ENCODE measurements at places on chromosomes 13 and 19. TPM values are rescaled to one million over a fixed set of nuclear protein-coding genes. Genes with fewer than 3 reads are reported as not detected.

WDR62 gene
- polyA plus RNA-seq: 3.8 TPM

ATP4B gene
- polyA plus RNA-seq: 0.07 TPM

CEACAM8 gene
- 0.15 TPM for polyA plus RNA-seq

- no peak for DNase-seq
Observed at GRCh38 chr13:45356966-45357672, 16.1 kb upstream of the TPT1 start.

DNA sequence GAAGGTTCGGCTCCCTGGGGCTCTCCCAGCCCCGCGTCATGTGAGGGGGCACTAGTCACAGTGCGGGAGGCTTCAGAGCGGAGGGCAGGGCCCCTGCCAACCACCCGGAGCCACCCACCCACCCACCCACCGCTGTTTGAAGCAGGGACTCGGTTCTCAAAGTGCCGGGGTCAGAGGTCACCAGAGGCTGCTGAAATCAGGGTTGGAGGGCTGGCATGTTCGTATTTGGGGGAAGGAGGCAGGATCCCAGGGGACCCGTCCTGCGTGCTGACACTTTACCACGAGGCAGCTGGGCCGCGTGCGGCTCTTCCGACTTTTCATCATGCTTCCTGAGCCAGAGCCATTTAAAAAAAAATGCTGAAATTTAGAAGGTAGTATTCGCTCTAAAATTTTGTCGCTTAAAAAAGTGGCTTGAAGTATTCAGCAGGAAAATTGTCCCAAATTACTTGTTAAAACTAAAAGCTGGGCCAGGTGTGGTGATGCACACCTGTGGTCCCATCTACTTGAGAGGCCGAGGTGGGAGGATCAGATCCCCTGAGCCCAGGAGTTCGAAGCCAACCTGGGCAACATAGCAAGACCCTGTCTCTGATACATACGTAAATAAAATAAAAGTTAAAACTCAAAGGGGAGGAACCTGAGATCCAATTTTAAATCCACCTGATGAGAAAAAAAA, 21.2 kb downstream of the ATP11A start:
- no peak for DNase-seq

GRCh38 chr13:19959831-19960652, 1.5 kb downstream of the ZMYM2 start:
- peak; percentile 94 for DNase-seq

GRCh38 chr19:51664131-51664530, 17.5 kb upstream of the SIGLEC14 start:
- DNase-seq: no peak

DNA sequence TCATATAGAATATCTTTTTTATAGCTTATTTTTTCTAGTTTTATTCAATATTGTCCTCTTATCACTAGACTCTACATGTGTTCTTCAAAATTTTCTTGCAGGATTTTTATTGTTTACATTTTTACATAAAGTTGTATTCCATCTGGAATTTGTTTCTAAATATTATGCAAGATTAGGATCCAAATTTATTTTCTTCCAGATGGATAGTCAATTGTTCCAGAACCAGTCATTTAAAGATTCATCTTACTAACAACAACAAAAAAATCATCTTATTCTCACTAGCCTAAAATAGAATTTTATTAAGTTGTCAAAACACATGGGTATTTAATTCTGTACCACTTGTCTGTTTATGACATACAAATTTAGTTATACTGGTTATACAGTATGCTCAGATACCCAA, 390.4 kb upstream of the GPC6 start:
- peak; percentile 53 for DNase-seq

GRCh38 chr13:29514720-29515310, 80.7 kb downstream of the SLC7A1 start:
- no peak for DNase-seq

- DNase-seq: no peak
Observed at GRCh38 chr13:94590744-94591143, 5.2 kb downstream of the TGDS start.

GRCh38 chr13:20136781-20137703, 23.8 kb downstream of the GJA3 start:
- DNase-seq: no peak

DNA sequence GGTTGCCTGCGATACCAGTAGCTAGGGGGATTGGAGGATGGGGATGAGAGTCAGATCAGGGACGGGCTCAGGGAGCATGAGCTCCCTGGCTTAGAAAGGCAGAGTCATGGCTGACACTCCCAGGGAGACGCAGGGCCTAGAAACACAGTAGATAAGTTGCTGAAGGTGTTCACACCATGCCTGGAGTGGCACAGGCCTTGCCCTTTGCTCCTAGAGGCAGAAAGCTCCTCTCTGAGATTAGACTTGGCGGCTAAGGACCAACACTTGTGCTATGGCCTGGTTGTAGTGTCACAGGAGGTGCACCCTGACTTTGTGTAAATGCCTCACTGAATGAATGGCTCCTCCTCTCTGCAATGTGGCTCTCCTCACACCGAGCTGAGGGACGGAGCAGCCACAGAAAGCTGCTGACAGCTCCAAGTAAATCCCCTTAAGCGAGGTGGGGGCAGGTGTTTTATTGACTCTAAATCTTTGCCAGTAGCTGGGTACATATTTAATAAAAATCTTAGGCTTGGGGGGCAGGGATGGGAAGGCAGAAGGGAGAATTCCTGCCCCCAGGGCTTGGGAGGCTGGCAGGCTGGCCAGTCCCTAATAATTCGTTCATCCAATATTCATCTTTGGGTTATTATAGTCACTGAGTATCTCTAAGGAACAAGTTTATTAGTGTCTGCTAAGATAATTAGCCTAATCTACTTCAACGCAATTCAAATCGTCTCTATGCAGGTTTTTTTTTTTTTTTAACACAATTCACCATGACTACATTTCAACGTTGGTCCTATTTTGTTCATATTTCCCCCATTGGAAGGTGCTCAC, 54.9 kb downstream of the SIAH3 start:
- DNase-seq: no peak

DNA sequence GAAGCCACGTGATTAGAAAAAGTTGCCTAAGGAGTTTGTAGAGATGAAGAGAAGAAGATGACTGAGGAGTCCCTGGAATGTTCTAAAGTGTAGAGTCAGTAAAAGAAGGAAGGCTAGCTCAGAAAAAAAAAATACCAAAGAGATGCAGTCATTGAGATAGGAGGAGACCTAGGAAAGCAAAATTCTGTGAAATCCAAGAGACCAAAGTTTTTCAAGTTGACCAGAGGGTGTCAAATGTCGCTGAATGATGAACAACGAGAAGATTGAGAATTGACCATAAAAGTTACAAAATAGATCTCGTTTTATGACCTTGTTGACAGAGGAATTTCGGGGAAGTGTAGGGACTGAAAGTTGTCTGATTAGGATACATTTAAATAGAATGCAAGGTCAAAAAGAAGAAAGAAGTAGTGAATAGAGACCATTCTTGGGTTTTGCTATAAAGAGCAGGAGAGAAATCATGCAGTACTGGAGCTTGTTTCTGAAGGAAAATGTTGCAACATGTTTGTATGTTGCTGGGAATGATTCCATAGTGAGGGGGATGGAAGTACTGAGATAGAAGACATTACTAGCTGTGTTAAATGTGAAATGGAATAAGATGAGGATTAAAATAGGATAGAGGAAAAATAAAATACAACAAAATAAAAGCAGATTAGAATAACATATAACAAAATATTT, 30.2 kb upstream of the HTR2A start:
- DNase-seq: peak; percentile 30

DNA sequence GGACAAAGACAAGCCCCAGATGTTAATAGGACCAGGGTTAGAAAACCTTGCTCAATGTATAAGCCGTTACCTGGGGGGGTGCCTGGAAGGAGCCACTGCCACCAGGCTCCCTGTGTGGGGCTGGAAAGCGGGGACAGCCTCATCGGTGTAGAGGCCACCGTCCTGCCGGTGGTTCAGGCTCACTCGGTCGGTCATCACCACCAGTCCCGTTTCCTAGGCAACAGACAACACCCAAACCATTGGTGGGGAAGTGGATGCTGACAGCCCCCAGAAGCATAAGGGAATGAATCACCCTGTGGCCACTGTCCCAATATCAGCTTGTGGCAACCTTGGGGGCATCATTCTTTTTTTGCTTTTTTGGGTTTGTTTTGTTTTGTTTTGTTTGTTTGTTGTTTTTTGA, 55.8 kb downstream of the CPAMD8 start:
- DNase-seq: no peak

GRCh38 chr13:110070511-110071120, 236.3 kb downstream of the COL4A1 start:
- DNase-seq: no peak

Measured in muscle of leg (tissue), 16 donors.